ENCODE measurements at places on chromosomes 11 and 22. TPM values are rescaled to one million over a fixed set of nuclear protein-coding genes. Genes with fewer than 3 reads are reported as not detected.

CABP4 gene
- total RNA-seq: 1.4 TPM

DNA sequence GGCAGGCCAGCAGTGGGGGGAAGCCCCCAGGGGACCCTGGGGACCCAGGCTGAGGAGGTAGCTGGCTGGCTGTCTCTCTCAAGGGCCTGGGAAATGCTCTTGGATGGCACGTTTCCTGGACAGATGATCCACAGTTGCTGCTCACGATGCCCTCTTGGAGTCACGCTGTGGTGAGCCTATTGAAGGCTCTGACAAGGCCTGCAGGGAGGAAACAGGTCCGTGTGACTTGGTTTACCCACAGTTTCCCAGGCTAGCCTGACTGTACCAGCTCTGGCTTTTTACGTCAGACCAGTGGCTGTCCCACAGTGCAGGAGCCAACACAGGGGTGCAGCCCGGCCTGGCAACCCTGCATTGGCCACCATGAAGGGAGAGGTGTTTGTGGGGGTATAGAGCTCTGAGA is 29.2 kb upstream of the PPARA start:
- no peaks in the 10 kb centered on the region for H3K36me3 ChIP-seq
- no peak overlapping the region for H3K4me3 ChIP-seq
- H3K27me3 ChIP-seq: no peaks in the 10 kb centered on the region
- no peak for DNase-seq

DNA sequence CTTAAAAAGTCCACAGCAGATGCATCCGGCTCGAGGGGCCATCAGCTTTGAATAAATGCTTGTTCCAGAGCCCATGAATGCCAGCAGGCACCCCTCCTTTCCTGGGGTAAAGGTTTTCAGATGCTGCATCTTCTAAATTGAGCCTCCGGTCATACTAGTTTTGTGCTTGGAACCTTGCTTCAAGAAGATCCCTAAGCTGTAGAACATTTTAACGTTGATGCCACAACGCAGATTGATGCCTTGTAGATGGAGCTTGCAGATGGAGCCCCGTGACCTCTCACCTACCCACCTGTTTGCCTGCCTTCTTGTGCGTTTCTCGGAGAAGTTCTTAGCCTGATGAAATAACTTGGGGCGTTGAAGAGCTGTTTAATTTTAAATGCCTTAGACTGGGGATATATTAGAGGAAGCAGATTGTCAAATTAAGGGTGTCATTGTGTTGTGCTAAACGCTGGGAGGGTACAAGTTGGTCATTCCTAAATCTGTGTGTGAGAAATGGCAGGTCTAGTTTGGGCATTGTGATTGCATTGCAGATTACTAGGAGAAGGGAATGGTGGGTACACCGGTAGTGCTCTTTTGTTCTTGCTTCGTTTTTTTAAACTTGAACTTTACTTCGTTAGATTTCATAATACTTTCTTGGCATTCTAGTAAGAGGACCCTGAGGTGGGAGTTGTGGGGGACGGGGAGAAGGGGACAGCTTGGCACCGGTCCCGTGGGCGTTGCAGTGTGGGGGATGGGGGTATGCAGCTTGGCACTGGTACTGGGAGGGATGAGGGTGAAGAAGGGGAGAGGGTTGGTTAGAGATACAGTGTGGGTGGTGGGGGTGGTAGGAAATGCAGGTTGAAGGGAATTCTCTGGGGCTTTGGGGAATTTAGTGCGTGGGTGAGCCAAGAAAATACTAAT is 1.9 kb downstream of the NEAT1 start:
- peaks cover 56% of the 10 kb centered on the region for H3K36me3 ChIP-seq
- no peaks in the 10 kb centered on the region for H3K27me3 ChIP-seq
- peak; percentile 50 for DNase-seq
- peak overlapping the region; percentile 100 for H3K27ac ChIP-seq
- H3K4me1 ChIP-seq: peaks cover 86% of the 10 kb centered on the region
- H3K4me3 ChIP-seq: peak overlapping the region; percentile 80

DNA sequence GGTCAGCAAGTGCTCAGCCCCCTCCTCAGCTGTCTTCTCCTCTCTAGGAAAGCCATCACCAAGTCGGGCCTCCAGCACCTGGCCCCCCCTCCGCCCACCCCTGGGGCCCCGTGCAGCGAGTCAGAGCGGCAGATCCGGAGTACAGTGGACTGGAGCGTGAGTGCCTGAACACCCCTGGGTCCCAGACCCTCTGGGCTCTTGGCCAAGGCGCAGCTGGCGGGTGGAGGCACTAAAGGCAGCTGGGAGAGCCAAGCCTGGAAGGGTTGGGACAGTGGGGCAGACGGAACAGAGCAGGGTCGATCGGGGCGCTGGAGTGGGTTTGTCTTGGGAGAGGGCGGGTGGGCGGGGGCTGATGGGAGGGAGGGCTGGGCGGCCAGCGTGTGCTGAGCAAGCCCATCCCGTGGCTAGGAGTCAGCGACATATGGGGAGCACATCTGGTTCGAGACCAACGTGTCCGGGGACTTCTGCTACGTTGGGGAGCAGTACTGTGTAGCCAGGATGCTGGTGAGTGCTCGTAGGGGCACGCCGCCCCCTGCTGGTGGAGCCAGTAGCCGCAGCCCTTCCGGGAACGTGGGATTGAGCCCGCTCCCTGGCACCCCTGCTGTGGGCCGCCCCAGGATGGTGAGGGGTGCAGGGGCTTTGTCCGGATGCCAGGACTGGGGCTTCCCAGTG is 14.1 kb upstream of the MDK start:
- H3K4me1 ChIP-seq: peaks cover 65% of the 10 kb centered on the region
- H3K27me3 ChIP-seq: no peaks in the 10 kb centered on the region
- peak overlapping the region; percentile 21 for H3K4me3 ChIP-seq
- H3K27ac ChIP-seq: peak overlapping the region; percentile 57
- H3K36me3 ChIP-seq: peaks cover 52% of the 10 kb centered on the region

GRCh38 chr11:128046213-128046612 is 541.1 kb downstream of the ETS1 start:
- no peak overlapping the region for H3K27ac ChIP-seq
- H3K27me3 ChIP-seq: peaks cover 4% of the 10 kb centered on the region
- H3K36me3 ChIP-seq: no peaks in the 10 kb centered on the region

NTM gene
- total RNA-seq: 1.0 TPM

CCDC87 gene
- total RNA-seq: 0.41 TPM

OTOG gene
- not detected for total RNA-seq

- peaks cover 18% of the 10 kb centered on the region for H3K4me1 ChIP-seq
- H3K27ac ChIP-seq: no peak overlapping the region
- DNase-seq: peak; percentile 38
- H3K4me3 ChIP-seq: peak overlapping the region; percentile 59
- no peaks in the 10 kb centered on the region for H3K36me3 ChIP-seq
Measured at GRCh38 chr11:2862395-2863275, 22.9 kb downstream of the CDKN1C start.

CDC42EP2 gene
- total RNA-seq: 11.3 TPM

BLID gene
- 0.36 TPM for total RNA-seq

DNA sequence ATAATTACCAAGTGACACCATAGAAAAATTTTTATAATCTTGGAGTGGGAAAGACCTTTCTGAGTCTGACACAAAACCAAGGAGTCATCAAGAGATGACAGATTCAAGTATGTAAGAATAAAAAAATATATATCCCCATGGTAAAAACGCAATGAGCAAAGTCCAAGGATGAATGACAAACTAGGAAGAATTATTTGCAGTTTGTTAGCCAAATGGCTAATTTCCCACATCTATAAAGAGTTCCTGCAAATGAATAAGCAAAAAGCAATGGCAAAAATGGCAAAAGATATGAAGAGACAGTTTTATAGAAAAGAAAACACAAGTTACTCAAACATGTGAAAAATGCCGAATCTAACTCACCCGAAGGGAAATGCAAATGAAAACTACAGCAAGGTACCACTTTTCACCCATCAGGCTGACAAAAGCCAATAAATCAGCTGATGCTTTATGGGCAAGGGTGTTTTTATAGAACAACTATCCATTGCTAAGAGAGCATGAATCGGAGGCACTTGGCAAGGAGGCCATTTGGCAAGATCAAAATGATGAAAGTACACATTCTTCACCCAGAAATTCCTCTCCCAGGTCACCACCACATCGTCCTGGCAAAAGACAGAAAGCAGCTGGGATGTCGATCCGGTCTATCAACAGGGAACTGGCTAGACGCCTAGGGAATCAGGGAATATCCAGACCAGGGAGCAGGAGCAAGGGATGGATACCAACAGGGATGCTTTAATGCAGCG is 21.1 kb upstream of the KLHL35 start:
- no peaks in the 10 kb centered on the region for H3K36me3 ChIP-seq
- no peak overlapping the region for H3K4me3 ChIP-seq
- H3K4me1 ChIP-seq: no peaks in the 10 kb centered on the region
- no peak overlapping the region for H3K27ac ChIP-seq
- no peak for DNase-seq

GRCh38 chr11:69328231-69328630 is 34.3 kb downstream of the MYEOV start:
- H3K27ac ChIP-seq: no peak overlapping the region
- no peaks in the 10 kb centered on the region for H3K27me3 ChIP-seq
- H3K4me3 ChIP-seq: no peak overlapping the region
- no peaks in the 10 kb centered on the region for H3K4me1 ChIP-seq
- no peaks in the 10 kb centered on the region for H3K36me3 ChIP-seq

DNA sequence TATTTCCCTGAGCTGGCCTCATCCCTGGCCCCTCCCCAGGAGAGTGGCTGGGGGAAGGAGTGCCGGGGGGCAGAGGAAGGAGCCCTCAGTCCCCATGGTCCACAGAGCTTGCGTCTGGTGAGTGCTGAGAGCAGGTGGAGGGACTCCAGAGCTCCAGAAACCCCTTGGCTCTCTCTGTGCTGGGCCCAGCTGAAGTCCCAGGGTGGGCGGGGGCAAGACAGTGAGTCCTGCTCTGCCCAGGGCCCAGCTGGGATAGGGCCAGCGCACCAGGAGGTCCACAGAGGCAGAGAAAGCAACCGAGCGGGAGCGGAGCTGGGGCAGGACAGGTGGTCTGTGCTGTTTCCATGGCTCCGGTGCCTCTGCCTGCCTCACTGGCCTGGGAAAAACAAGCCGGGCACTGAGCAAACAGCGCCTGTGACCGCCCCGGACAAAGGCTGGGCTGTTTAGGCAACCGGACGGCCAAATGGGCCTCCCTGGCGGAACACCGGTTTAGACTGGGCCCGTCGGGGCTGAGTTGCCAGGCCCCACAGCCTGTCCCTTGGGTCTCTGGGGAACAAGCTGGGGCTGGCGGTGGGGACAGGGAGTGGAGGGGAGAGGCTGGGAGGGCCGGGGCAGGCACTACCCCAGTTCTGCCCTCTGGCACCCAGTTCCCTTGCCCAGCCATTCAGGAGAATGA is 34.1 kb upstream of the WNT7B start:
- DNase-seq: peak; percentile 15
- no peaks in the 10 kb centered on the region for H3K36me3 ChIP-seq
- peak overlapping the region; percentile 99 for H3K27ac ChIP-seq
- H3K4me3 ChIP-seq: no peak overlapping the region
- H3K4me1 ChIP-seq: peaks cover 73% of the 10 kb centered on the region
- H3K27me3 ChIP-seq: no peaks in the 10 kb centered on the region

DNA sequence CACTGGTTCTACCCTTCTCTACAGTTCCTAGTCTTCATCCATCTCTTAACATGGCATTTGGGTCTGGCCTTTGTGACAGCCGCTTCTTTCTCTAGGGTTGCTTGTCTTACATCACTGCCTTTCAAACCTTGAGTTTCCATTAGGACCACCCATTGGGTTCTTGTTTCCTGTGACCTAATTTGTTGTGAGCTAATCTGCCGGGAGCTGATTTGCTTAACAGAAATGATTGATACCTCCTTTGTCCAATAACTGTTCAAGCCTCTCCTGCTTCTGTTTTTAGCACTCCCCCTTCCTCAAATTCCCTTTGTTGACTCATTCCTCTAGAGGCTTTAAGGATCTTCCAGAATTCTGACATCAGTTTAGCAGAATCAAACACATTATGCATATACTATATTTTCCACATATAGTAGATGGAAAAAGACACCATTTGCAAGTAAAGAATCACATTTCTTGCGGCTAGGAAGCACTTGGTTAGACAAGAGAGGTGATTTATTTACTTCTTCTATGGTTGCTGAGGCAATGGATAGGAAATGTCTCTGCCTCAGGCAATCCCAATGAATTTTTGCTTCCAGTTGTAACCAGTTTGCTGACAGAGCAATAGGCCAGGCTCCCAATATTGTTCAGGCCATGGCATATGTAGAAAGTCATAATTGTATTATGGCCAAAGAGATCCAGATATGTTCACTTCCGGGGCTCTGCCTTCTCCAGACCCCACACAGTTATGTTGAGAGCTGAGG is 130.7 kb downstream of the SNX19 start:
- H3K27ac ChIP-seq: no peak overlapping the region
- no peak for DNase-seq
- no peak overlapping the region for H3K4me3 ChIP-seq
- H3K36me3 ChIP-seq: no peaks in the 10 kb centered on the region
- no peaks in the 10 kb centered on the region for H3K27me3 ChIP-seq

DNA sequence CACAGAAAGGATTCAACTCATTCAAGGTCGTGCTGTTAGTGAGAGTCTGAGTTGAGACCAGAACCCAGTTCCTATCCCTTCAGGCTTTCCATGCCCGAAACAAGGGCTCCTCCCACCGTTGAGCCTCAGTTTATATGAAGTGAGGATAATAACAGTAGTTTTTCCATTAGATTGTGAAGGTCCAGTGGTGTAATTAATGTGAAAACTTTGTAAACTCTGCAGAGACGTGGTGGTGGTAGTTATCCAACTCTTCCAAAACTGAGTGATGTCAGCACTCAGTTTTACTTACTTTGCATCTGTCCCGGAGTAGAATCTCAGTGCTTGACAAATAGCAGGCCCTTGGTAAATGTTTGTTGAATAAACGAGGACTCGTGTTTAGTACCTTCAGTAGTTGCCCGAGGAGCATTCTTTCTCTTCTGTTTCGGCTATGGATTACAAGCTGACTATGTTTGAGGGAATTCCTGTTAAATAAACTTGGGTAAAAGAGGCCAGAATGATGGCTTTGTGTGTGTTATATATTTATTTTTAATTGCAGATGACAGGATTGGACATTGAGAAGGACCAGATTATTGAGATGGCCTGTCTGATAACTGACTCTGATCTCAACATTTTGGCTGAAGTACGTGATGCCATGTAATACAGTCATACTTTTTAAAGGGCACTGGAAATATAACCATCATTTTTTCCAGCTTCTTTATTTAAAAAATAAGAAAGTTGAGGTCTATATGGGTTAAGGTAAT is 1.0 kb downstream of the REXO2 start:
- peaks cover 13% of the 10 kb centered on the region for H3K36me3 ChIP-seq
- no peak for DNase-seq
- H3K27ac ChIP-seq: peak overlapping the region; percentile 91
- H3K4me1 ChIP-seq: peaks cover 66% of the 10 kb centered on the region
- H3K27me3 ChIP-seq: no peaks in the 10 kb centered on the region

Measured in left ventricle myocardium inferior (tissue), 1 donor.